ENCODE measurements at places on chromosomes 12 and 14.

DNA sequence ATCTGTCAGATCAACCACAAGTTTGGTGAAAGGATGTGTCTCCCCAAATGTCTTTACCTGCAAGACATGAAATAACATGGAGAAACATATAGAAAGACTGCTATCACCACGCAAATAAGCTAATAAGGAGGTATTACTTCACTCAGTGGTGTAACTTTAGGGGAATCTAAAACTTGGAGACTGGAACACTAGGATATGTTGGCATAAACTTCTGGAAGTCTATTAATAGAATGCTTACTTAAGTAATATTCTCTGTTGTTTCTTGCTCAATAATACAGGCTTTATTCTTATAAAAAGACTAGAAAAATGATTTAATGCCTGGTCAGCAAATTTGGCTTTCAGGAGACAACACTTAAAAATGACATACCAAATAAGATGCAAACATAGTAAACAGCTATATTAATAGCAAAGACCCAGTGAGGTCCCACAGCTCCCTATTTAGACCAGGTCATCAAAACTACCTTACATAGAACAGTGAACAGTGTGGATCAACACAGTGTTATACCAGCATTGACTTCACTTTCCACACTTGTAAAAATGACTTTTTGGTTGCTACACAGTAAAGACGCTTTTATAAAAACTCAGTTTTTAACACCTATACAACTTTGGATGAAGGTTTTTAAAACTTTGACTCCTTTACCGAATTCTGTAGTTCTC is 18.9 kb upstream of the HAL start:
- DNase-seq, result no peak

DNA sequence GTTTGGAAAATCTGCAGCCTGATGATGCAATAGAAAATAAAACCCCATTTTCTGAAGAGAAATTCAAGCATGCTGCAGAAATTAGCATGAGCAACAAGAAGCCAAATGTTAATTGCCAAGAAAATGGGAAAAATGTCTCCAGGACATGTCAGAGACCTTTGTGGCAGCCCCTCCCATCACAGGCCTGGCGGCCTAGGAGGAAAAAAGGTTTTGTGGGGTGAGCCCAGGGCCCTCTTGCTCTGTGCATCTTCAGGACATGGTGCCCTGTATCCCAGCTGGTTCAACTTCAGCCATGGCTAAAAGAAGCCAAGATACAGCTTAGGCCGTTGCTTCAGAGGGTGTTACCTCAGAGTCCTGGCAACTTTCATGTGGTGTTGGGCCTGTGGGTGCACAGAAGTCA is 775.5 kb upstream of the SEL1L start:
- no peak for DNase-seq

- DNase-seq, result peak; percentile 49
These were observed 48.1 kb downstream of the KCNK13 start for GRCh38 chr14:90109858-90110257.

- no peak for DNase-seq
These were observed 120.7 kb upstream of the TMTC2 start for GRCh38 chr12:82565966-82566365.

DNA sequence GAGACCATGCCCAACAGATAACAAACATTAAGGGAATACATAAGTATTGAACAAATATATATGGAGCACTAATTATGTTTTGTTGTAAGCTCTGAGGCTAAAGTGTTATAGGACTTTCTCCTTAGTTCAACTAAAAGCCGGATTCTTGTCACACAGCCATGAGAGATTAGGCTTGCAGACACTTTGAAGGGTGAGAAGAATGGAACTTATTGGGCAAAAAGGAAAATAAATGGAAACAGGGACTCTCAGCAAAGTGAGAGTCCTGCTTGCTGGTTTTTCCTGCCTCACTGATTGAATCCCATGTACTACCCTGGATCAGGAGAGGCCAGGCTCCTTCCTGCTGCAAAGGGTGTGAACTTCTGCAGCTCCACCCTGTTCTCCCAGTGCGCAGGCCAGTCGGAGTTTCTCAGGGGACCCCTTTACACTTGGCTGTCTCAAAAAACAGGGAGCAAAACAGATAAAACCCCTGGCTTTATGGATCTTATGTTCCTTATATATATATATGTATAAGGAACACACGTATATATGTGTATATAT is 77.1 kb upstream of the FUT8 start:
- no peak for DNase-seq

DNA sequence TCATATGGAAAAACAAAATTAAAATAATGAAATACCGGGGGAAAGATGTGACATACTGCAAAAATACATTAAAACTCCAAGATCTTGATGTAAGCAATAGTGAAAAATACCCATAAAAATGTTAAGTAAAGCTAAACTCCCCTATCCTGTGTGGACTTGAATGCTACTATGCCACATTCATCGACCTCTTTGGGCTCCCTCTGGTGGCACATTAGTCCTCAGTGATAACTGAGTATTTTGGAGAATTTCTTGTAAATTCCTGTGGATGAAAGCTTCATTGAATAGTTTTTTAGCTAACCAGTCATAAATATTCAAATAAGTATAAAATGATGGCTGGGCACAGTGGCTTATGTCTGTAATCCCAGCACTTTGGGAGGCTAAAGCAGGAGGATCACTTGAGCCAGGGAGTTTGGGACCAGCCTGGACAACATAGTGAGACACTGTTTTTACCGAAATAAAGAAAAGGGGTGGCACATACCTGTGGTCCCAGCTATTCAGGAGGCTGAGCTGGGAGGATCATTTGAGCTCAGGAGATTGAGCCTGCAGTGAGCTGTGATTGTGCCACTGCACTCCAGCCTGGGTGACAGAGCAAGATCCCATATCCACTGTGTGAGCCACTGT is 42.4 kb upstream of the SGPP1 start:
- peak; percentile 29 for DNase-seq

DNA sequence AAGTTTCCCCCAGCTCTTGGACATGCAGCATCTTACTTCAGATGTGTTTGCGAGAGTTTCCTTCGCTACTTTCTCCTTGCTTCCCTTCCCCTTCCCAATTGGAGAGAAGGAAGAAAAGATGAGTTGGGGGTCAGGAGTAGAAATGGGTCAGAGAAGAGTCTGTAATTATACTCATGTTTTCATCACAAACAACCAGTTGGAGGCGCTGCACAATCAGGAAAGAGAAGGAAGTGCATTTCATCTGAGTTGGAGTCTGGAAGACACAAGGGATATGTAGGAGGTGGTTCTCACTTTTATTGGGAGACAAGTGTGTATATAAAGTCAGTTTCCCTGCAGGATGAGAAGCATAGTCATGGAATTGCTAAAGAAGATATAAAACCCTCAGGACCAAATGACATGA is 31.3 kb upstream of the VSX2 start:
- no peak for DNase-seq

DNA sequence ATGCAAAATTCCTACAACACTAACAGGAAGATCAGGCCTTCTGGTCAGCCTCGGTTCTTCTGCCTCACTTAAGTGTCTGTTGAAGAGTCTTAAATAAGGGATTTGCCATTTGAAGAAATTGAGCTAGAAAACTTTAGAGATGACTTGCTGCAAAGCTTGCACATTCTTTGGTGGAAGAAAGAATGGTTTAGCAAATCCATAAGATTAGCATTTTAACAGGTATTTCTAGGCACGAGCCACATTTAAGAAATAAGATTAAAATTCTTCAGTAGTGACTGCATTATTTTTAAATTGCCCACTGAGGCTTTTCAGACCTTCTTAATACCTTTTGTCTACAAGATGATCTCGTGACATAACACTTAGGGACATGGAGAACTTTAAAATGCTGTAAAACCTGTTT is 327.1 kb downstream of the TMEM117 start:
- no peak for DNase-seq

- no peak for DNase-seq
These were observed 443.4 kb downstream of the GLT1D1 start for GRCh38 chr12:129296671-129297070.

GRCh38 chr14:50085570-50086320 is 30.6 kb downstream of the VCPKMT start:
- DNase-seq, result peak; percentile 74

DNA sequence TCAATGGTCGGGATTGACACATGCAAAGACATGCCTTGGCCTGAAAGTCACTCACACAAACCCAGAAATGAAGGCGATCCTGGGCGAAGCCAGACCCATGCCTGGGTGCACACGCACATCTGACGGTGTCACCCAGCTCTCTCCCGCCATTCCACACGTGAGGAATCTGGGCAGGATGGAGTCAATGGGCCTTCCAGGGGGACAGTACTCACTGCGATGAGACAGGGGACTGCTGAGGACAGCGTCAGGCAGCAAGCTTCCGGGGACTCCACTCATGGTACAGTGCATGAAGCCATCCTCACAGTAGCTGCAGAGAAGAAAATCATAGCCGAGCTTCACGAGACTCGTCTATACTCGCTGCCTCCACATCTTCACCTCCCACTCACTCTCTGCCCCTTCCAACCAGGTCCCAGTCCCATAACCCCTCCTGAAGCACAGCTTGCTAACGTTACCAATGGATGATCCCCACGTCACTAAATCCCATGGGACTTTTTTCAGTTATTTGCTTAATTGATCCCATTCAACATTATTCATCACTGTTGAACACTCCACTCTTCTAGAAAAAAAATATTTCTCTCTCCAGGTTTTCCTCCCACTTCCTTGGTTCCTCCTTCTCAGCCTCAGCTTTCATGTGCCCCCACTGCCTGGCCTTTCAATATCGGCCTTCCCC is 77.8 kb downstream of the VWF start:
- no peak for DNase-seq

- no peak for DNase-seq
These were observed 21.6 kb upstream of the AMN start for GRCh38 chr14:102900631-102901571.

- no peak for DNase-seq
These were observed 306.7 kb downstream of the NUAK1 start for GRCh38 chr12:105832021-105832420.

GRCh38 chr14:77526266-77526665 is 27.6 kb upstream of the ISM2 start:
- DNase-seq, result no peak

- no peak for DNase-seq
These were observed 160.3 kb upstream of the PELI2 start for GRCh38 chr14:55957950-55958349.

DNA sequence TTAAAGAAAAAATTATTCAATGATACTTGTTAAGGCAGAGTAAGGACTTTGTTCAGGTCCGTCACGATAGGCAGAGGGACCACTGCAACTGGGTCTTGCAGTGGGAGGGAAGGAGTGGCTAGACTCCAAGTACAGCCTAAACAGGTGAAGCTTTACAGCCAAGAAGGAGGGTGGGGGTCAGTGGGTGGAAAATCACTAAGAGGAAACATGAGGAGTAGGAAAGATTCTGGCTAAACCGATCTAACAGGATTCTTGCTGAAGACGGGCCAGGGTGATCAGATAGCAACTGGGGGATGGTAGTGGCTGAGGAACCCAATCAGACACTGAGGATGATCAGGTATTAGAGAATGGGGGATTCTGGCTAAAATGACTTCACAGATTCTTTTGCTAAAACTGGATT is 100.2 kb downstream of the TTC7B start:
- no peak for DNase-seq

DNA sequence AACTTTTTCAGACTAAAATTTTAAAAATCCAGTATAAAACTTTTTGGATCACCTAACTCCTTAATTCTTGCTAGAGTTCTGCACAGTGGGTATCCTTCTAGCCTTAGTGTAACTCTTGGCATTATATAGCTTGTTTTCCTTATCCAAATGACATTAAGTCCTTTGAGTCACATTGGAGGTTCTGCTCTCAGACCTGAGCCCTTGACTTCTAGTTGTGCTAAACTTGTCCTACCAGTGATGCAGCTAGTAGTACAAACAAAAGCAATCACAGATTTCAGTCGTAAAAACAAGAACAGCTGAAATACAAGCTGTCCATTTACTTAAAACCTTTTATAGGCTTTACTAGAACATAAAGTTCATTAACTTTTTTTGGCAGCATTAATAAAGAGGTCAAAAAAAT is 10.5 kb downstream of the ZBTB1 start:
- DNase-seq, result no peak

- DNase-seq, result no peak
These were observed 193.6 kb downstream of the SLC41A2 start for GRCh38 chr12:104764225-104765091.

GRCh38 chr12:109900752-109901580 is 892 bp downstream of the TCHP start:
- DNase-seq, result peak; percentile 10

DNA sequence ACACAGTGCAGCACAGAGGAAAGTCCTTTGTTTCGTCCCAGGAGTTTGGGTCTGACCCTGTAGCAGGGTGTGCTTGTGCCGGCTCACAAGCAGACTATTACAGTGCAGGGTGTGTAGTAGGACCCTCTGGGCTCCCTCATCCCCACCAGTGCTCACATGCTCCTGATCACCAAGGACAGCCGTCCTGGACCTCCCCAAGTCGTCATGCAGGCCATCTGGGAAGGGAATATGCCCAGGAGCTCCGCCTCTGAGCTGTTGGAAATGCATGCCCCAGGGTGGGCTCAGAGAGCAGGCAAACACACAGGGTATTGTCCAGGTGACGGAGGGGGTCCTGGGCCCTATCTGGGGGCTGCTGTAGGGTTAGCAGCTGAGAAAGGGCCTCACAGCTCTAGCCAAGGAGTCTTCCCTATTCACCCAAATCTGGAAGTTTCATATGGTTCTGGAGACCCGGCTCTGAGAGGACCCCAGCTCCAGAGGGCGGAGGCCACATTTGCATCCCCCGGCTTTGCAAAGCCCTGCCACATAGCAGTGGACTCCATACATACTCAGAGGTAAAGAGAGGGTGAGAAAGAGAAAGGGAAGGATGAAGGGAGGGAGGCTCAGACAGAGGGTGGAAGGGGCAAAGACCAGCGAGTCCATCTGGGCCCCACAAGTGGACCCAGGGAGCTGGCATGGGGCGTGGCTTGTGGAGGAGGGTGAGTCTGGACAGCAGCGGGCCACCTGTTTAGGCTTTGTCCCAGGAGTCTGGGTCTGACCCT is 53.5 kb upstream of the PPP2R5C start:
- DNase-seq, result no peak

- DNase-seq, result no peak
These were observed 118.5 kb downstream of the GLT1D1 start for GRCh38 chr12:128971802-128972201.

DNA sequence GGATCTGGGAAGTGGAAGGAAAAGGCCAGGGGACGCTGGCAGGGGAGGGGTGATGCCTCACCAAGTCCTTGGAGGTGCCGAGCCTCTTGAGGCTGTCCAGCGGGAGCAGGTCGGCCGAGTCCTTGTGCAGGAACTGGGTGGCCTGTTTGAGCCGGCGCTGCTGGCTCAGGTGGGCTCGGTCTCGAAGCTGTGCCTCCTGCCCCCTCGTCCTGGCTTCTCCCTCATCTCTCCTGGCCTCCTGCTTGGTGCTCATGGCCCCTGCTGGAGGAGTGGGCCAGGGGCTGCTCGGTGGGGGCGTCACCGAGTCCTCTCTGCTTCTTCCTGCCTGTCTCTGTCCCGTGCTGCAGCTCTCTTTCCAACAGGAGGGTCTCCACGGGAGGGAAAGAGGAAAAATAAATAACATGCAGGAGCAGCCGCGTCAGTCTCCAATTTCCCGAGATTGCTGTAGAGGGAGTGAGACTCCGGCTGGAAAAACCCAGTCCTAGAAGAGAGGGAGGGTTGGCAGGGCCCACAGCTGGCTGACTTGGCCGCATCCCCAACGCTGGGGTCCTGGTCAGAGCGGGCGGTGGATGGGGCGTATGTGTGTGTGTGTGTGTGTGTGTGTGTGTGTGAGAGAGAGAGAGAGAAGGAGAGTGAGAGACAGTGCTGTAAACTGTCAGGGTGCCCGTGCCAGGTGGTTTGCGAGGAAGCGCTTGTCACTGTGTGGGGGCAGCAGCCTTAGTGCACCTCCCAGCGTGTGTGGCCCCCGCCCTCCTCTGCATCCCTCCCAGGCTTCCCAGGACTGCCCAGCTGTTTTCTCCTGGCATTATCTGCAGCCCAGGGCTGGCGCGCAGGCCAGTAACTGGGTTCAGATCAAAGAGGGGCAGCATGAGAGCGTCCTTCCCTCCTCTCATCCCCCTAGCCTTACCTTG is at the start of gene NRIP2:
TSS of gene NRIP2 (minus strand) at position 455 of the 911 bp plus-strand sequence. CDS start at position 403, 52 bp downstream.
- DNase-seq, result no peak
